Cardiac muscle cell (in vitro differentiated cells and primary cell): ENCODE measurements at places on chromosomes 7 and 10. TPM values are rescaled to one million over a fixed set of nuclear protein-coding genes. Genes with fewer than 3 reads are reported as not detected.

DNA sequence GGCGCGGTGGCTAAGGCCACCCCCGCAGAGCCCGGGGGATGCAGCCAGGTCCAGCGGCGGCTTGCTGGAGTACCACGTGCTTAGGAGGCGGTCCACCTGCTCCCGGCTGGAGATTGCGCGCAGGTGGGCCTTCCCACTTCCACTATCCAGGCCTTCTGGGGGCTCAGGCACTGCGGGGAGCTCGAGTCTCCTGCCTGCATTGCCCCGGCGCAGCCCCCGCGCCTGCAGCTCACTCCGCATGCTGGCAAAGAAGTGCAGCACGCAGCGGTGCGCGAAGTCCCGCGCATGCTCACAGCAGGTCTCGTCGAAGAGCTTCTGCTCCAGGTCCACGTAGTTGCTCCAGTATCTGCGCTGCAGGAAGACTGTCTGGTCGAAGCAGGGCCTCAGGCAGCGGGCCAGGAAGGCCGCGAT is 5.8 kb downstream of the CALHM3 start:
- H3K4me3 ChIP-seq = no peak overlapping the region
- H3K4me1 ChIP-seq = no peaks in the 10 kb centered on the region
- H3K27me3 ChIP-seq = no peaks in the 10 kb centered on the region

DNA sequence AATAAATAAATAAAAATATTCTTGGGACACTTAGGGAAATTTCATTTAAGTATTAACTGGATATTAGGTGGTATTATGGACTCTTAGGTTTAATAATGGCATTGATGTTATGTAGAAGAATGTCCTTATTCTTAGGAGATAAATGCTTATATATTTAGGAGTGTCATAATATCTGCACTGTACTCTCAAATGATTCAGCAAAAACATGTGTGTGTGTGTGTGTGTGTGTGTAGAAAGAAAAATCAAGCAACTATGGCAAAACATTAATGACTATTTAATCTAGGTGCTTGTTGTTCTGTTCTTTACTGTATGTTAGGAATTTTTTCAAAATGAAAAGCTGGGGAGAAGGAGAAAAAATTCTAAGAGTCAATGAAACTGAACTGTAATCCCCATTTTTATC is 3.9 kb downstream of the ASNS start:
- no peak for DNase-seq
- H3K4me3 ChIP-seq = no peak overlapping the region
- H3K27me3 ChIP-seq = peaks cover 3% of the 10 kb centered on the region
- H3K27ac ChIP-seq = no peak overlapping the region
- H3K36me3 ChIP-seq = peaks cover 10% of the 10 kb centered on the region

GRCh38 chr7:157661611-157661975 is 324.8 kb downstream of the DNAJB6 start:
- no peaks in the 10 kb centered on the region for H3K36me3 ChIP-seq
- H3K27ac ChIP-seq = no peak overlapping the region
- H3K4me1 ChIP-seq = no peaks in the 10 kb centered on the region
- no peak overlapping the region for H3K4me3 ChIP-seq
- DNase-seq = no peak

DNA sequence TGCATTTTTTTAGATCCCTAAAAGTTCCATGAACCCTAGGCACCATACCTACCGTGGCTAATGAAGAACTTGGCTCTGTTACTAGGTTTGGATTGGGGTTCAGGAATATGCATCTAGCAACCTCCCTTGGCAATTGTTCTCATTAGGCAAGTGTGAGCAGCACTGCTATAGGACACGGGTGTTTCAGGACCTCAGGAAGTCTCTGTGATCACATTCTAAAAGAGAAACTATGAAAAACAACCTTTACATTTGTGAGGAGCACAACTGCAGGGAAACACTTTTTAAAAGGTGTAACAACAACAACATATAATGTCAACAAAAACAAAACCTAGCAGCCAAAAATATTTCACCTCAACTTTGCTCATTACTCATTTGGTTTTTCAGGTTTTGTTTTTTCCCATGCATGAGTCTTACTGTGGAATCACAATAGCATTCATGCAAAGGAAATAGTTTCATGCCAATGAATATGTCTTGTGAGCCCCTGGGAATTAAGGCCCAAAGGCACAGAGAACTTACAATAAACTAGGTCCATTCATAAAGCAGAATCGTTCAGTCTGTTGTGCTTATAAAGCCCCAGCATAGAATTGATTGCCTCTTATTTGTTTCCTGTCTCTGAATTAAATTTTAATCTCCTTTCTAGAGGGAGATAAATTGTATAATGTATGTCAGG is 255.7 kb upstream of the DGKB start:
- H3K27me3 ChIP-seq = no peaks in the 10 kb centered on the region
- no peaks in the 10 kb centered on the region for H3K4me1 ChIP-seq
- no peak overlapping the region for H3K27ac ChIP-seq
- no peaks in the 10 kb centered on the region for H3K36me3 ChIP-seq
- H3K4me3 ChIP-seq = no peak overlapping the region

DNA sequence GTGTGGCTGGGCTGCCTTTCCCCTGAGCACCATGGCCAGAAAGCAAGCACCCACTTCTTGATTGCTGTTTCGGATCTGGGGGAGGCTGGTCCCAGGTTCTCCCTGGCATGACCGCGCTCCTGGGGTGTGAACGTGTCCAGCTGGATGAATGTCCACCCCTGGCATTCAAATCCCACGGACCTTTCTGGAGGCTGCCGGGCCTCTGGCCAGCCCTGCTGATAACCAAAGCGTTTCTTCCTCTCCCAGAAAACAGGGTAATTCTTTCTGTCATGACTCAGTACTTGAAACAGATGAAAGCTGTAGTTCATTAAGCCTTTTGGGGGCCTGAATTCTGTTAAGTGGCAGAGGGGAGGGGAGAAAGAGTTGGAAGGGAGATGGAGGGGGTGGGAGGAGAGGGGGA is 73.1 kb upstream of the SAMD8 start:
- no peaks in the 10 kb centered on the region for H3K36me3 ChIP-seq
- peak overlapping the region; percentile 58 for H3K27ac ChIP-seq
- peak; percentile 29 for DNase-seq
- no peak overlapping the region for H3K4me3 ChIP-seq

DNA sequence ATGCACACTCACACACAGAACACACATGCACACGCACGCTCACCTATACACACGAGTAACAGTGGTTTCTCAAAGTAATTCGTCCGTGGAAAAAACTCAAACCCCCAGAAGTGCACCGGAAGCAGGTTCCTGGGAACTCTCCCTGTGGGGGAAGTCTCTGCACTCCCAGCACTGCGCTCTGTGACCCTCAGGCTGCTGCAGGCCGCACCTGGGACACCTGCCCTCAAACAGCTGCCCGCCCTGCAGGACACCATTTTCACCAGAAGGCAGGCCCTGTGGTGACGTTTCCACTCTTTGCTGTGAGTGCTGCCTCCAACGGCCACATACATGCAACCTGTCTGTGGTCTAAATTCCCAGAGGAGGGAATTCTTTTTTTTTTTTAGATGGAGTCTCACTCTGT is 21.3 kb downstream of the YKT6 start:
- H3K36me3 ChIP-seq = no peaks in the 10 kb centered on the region
- H3K4me1 ChIP-seq = peaks cover 19% of the 10 kb centered on the region
- DNase-seq = no peak
- no peak overlapping the region for H3K4me3 ChIP-seq

DNA sequence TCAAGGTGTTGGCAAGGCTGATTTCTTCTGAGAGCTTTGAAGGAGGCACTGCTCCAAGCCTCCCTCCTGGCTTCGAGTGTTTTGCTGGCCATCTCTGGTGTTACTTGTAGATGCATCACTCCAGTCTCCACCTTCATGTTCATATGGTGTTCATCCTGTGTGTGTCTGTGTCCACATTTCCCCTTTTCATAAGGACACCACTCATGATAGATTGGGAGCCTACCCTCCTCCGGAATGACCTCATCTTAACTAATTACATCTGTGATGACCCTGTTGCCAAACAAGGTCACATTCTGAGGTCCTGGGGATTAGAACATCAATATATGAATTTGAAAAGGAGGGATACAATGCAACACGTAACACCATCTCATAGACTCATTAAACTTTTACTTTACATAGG is 119.0 kb downstream of the CREB5 start:
- DNase-seq = no peak
- H3K4me3 ChIP-seq = no peak overlapping the region
- H3K27me3 ChIP-seq = no peaks in the 10 kb centered on the region
- no peak overlapping the region for H3K27ac ChIP-seq

DNA sequence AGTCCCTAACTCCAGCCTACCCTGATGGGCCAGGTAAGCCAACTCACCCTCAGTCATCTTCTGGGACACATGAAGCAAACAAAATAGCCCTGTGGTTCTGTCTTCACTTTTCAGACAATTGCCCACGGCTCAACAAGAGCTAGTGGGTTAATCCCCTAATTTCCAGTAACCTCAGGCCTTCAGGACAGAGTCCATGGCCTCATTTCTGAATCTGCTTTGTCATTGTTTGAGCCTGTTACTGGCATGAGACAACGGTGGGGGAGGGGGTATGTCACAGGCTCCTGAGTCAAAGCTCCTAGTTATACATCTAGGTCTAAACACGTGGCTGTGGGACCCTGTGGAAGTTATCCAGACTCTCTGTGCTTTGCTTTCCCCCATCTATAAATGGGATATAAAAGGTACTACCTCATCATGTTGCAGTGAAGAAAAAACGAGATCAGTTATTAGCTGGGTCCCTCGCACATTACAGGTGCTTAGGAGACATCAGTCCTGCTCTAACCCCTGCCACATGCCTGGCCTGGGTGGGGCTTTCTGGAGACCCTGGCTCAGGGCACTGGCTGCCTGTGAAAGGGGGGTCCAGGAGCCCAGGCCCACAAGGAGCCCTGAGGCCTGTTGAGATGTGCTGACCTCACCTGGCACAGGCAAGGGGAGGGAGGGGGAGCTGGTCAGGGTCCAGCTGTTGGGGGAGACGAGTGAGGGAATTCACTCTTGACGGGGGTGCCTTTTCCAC is 16.5 kb downstream of the MAT1A start:
- H3K27me3 ChIP-seq = no peaks in the 10 kb centered on the region
- H3K27ac ChIP-seq = no peak overlapping the region
- H3K36me3 ChIP-seq = no peaks in the 10 kb centered on the region
- no peak for DNase-seq
- H3K4me3 ChIP-seq = no peak overlapping the region

DNA sequence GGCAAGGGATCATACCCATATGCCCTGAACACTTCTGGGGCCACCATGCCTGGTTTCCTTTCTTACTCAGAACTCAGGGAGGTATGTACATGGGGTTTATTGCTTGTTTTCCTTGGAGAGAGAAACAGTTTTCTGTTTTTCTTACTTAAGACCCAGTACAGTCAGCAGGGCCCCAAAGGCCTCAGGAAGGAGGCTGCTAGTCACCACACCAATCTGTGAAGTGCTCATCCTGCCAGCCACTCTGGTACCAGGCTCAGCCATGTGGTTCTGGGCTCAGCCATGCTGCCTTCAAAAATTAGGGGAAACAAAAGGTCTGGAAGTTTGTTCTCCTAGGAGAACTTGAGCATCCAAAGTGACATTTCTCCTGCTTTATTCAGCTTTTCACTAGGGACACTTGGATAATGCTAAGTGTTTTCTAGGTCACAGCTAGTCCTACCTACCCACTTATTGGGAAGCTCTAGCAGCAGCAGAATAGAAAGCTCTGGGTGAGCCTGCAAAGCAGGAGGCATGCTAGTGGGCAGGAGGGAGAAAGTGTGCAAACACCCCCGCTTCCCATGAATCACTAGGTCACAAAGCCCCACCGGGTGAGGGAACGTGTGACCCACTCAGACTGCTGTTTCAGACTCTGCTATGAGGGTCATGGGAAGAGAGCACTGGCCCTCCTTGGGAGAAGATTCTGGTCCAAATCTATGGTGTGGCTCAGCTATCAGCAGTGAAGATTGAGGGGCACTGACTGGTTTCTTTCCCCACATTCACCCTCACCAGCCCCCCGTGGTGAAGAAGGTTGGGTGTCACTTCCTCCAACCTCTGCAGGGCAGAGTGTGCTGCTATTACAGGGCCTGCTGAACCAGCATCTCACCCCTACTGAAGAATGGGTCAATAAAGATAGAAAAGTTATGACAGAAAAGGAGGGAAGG is 23.9 kb downstream of the NUDCD3 start:
- H3K27ac ChIP-seq = peak overlapping the region; percentile 72
- H3K4me1 ChIP-seq = peaks cover 49% of the 10 kb centered on the region
- H3K27me3 ChIP-seq = no peaks in the 10 kb centered on the region

DNA sequence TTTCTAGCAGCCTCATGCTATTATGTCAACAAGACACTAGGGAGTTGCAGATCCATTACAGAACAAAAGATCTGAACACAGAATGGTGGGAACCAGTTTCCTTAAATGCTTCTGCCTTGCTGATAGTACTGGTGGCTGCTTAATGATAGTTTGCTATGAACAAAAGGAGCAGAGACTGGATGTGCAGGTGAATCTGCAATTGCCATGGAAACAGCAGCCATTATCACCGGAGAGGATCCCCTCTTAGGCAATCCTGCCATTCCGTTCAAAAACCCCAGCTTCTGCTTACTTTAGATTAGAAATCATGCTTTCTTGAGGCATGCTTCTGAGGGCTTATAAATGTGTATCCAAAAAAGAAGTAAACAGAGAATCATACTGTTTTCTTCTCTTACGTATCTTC is 80.0 kb upstream of the PRKAR2B start:
- no peak for DNase-seq
- no peaks in the 10 kb centered on the region for H3K36me3 ChIP-seq
- H3K4me3 ChIP-seq = no peak overlapping the region
- no peaks in the 10 kb centered on the region for H3K4me1 ChIP-seq

GRCh38 chr10:87862679-87863052 is 667 bp downstream of the KLLN start:
- no peak for DNase-seq
- peak overlapping the region; percentile 98 for H3K4me3 ChIP-seq
- H3K27me3 ChIP-seq = no peaks in the 10 kb centered on the region
- no peaks in the 10 kb centered on the region for H3K36me3 ChIP-seq
- peaks cover 3% of the 10 kb centered on the region for H3K4me1 ChIP-seq
- H3K27ac ChIP-seq = peak overlapping the region; percentile 96

- DNase-seq = no peak
- no peak overlapping the region for H3K4me3 ChIP-seq
- peaks cover 7% of the 10 kb centered on the region for H3K4me1 ChIP-seq
- H3K27ac ChIP-seq = no peak overlapping the region
- H3K36me3 ChIP-seq = peaks cover 17% of the 10 kb centered on the region
Measured at GRCh38 chr7:2647594-2648172, 15.9 kb downstream of the TTYH3 start.

DNA sequence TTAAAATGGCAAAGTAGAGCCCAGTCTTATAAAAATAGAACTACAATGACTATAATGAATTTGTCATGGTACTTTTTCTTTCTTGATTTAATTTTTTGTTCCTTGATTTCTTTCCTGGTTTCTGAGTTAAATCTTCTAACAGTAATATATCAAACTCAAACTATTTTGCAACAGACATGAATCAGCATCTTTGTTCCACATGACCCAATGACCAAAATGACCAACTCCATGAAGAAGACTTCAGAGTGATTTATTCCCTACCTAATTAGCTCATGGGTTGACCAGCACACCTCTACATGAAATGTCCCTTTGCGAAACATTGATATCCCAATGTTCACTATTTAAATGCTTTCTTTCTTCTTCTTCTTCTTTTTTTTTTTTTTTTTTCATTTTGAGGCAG is 30.9 kb downstream of the NMT2 start:
- no peak overlapping the region for H3K4me3 ChIP-seq
- no peak overlapping the region for H3K27ac ChIP-seq
- peaks cover 21% of the 10 kb centered on the region for H3K36me3 ChIP-seq
- no peaks in the 10 kb centered on the region for H3K27me3 ChIP-seq

Gene MYL7
- 8,361 and 20,231 TPM in 2 replicates for polyA plus RNA-seq

Gene CHCHD2
- polyA plus RNA-seq = 468 and 556 TPM in 2 replicates

Gene IRF5
- polyA plus RNA-seq = not detected in 2 replicates

Gene CUBN
- 0.79 and 1.4 TPM in 2 replicates for polyA plus RNA-seq
